ENCODE measurements at places on chromosomes 5 and 9. TPM values are rescaled to one million over a fixed set of nuclear protein-coding genes. Genes with fewer than 3 reads are reported as not detected.

Gene SPINK6
- total RNA-seq, result not detected

Gene DOCK2
- total RNA-seq, result 30.2 TPM

Gene PSAT1
- 4.5 TPM for total RNA-seq

Gene PKD2L2
- total RNA-seq, result not detected

Gene SPINK13
- 1.0 TPM for total RNA-seq

Gene CBY3
- total RNA-seq, result 1.2 TPM

Gene IFNB1
- not detected for total RNA-seq

Gene SNCB
- total RNA-seq, result not detected

Gene TSPAN17
- 25.8 TPM for total RNA-seq

Gene TRIM36
- total RNA-seq, result 3.8 TPM

DNA sequence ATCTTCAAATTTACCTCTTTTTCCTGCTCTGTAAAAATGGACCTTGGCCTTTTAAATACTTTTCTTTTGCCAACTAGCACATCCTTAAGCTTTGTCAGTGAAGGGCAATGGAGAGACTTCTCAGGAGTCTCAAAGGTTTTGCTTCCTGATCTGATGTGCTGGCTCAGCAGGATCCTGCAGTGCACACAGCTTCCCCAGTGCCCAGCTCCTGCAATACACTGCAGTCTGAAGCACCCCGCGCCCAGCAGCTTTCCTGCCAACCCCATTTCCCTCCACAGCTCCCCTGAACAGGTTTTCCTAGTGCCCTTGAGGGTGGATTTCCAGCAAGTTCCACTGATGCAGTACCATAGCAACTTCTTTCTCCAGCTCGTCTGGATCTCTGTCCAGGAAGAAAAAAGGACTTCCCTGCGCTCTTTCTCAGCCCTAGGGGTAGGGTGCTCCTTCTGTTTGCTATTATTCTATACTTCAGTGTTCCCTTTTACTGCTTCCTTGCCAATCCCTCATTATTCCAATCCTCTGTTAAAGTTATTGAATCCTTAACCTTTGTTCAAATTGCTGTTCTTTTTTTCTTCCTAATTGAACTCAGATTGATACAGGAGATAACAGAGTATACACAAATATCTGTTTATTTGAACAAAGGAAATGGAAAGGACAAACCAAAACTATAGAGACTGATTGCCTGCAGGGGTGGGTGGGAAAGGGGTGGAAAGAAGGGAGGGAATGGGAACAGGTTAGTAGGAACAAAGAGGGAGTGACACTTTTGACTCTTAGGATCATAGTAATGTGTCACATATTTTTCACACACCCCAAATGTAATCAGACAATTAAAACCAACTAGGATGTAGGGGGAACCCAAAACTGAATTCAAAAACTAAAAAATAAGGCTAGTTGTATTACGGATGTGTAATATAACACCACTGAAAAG lies 8.5 kb downstream of the SNAPC3 start:
- DNase-seq, result no peak

- no peak for DNase-seq
Measured at GRCh38 chr5:135105105-135105484, 71.1 kb upstream of the PITX1 start.

- DNase-seq, result peak; percentile 48
Measured at GRCh38 chr5:56412601-56413379, 179.7 kb upstream of the ANKRD55 start.

DNA sequence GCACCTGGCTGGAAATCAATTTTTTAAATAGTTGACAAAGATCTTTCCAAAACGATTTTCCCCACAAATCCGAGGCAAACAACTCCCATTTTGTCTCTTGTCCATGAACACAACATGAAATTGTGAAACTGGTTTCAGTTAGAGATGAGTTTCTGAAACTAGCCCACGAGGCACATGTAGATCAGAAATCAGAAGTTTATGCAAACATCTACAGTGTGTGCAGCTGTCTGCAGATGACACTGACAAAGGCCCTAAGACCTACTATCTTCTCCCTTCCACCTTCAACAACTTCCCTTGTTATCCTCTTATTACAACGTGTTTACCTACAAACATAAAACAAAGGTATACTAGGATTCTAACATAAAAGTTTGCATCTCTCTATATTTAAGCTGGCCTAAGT lies 183.3 kb downstream of the DIRAS2 start:
- no peak for DNase-seq

- no peak for DNase-seq
Measured at GRCh38 chr5:173434270-173434669, 106.1 kb upstream of the STC2 start.

- DNase-seq, result no peak
Measured at GRCh38 chr5:81397176-81397575, 3.2 kb upstream of the ACOT12 start.

- DNase-seq, result no peak
Measured at GRCh38 chr9:22055090-22055489, 46.0 kb upstream of the CDKN2B start.

DNA sequence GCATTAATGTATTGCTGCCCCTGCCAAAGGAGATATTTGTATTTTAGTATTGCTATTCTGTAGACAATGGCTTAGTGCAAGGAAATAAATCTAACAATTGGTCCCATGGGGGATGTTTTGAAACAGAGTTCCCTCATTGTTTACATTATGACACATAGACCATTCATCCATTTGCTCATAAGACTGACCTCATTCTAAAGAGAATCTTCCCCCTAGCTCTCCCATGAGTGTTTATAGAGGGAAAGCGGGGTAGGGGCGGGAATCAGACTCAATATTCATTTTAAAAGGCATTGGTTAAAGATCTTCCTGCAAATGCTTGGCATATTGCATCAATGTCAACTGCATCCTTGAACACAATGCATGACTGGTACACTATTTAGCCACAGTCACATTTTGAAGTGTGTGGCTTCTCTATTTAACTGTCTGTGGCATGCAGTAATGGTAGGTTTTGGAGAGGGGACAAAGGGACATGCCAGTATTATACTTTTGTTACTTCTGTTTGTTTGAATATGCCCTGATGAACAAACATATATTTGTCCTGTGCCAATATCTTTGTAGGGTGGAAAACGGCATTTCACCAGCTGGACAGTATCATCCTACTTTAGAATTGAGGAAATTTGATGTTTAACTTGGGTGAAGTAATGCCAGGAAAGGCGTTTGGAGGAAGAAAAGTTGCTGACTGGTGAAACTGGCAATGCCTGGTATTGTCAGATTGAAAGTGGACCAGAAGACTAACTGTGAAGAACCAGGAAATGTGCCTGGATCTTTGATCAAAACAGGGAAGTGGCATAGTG lies 84.1 kb upstream of the MEGF10 start:
- DNase-seq, result no peak

GRCh38 chr5:56269216-56269927 lies 36.2 kb upstream of the ANKRD55 start:
- DNase-seq, result peak; percentile 15

GRCh38 chr5:51495672-51496071 lies 112.4 kb downstream of the ISL1 start:
- DNase-seq, result no peak

DNA sequence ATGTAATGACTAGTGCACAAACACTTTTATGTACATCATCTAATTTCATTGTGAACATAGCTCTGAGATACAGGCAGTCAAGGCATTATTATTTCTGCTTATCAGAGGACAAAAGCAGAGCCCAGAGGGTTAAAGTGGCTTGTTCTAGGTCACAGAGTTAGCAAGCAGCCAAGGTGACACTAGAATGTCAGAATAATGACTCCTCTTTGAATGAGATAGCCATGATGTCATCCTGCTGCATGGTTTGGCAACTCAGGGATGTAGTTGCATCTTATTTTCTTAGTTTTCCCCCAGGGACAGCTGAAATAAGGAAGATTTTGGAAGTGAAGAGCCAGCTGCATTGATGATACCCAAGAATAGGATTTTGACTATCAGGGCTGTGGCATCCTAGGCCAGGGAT lies 54.4 kb downstream of the KCNV2 start:
- no peak for DNase-seq

DNA sequence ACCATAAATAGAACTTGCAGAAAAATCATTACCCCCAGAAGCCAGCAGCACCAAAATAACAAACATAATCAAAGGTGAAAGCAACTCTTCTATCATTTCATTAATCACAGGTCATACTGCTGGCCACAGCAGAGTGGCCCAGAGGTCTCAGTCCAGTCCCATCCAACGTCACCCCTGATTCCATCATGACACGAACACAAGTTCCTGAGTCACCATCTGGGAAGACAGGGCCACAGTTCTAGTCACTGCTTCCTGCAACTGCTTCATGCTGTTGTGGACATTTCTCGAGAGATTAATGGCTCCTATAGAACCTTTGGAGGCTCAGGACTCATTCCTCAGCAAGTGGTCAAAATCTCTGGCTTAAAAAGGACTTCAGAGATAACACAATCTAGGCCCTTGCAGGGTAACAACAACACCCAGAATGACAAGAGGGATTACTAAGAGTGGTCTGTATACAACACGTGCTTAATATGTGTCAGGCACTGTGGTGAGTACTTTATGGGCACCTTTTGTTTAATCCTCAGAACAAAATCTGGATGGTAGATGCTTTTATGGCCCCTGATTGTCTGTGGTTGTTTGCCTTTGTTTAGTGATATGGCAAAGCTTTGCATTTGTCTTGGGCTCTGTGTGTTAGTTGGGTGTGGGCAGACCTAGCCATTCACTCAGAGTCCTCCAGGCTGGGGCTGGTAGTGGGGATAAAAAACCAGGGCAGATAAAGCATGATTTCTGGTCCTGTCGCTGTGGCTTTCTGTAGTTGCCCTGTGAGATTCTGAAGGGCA lies 184.3 kb downstream of the DAB2IP start:
- DNase-seq, result no peak

GRCh38 chr5:104171958-104172690 lies 609.5 kb upstream of the NUDT12 start:
- DNase-seq, result no peak

GRCh38 chr9:134325096-134325812 lies 1.0 kb upstream of the RXRA start:
- DNase-seq, result no peak

- no peak for DNase-seq
Measured at GRCh38 chr5:128274441-128274840, 190.9 kb downstream of the SLC12A2 start.

GRCh38 chr5:58074222-58074621 lies 385.7 kb downstream of the PLK2 start:
- no peak for DNase-seq

DNA sequence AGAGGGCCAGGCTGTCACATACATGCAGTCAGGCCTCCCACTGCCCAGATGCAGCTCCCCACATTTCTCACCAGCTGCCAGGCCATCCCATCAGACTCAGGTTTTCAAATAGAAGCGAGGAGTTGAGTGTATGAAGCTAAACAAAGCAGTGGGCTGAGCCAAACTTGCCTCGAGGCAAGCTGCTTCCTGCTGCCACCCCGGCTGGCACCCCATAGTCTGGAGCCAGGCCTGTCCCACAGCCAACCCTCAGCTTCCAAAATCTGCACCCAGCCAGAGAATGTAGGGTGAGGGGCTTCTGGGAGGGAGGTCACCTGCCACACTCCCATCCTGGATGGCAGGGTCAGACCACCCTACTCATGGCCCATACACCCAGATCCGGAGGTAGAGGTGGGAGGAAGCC lies 22.3 kb upstream of the ALDH1B1 start:
- no peak for DNase-seq

GRCh38 chr9:9730174-9730573 lies 882.6 kb downstream of the PTPRD start:
- no peak for DNase-seq
